Activated naive CD4-positive, alpha-beta T cell treated with anti-CD3 and anti-CD28 coated beads, Interleukin-2, amount 50 U/mL, for 16 hours (primary cell): ENCODE measurements at places on chromosomes 4 and X.

GRCh38 chr4:112766422-112766821 is 129.5 kb downstream of the LARP7 start:
- no peak for DNase-seq

DNA sequence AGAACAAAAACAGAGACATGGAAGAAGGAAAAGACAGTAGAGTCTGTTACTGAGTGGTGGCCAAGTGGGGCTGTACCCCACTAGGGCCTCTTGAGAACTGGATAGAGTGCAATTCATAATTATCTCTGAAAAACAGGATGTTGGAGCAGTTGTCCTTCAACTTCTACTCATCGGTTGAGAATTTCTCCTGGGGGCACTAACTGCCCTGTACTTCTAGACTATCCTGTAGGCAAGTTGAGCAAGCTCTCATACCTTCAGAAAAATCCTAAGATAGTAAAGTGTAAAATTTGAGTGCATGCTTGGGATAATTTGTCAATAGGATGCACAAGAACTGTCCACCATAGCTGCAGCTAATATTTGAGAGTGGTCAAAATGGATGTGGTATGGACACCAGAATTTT is 179.7 kb upstream of the CNKSR2 start:
- no peak for DNase-seq

DNA sequence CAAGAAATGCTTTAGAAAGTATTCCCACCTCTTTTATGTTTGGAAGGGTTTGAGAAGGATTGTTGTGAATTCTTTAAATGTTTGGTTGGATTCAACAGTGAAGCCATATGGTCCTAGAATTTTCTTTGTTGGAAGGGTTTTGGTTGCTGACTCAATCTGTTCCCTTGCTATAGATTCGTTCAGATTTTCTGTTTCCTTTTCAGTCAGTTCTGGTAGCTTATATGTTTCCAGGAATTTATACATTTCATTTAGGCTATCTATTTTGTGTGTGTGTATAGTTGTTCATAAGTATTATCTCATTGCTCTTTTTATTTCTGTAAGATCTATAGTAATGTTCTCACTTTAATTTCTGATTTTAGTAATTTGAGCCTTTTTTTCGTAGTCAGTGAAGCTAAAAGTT is 114.4 kb downstream of the MSN start:
- no peak for DNase-seq

DNA sequence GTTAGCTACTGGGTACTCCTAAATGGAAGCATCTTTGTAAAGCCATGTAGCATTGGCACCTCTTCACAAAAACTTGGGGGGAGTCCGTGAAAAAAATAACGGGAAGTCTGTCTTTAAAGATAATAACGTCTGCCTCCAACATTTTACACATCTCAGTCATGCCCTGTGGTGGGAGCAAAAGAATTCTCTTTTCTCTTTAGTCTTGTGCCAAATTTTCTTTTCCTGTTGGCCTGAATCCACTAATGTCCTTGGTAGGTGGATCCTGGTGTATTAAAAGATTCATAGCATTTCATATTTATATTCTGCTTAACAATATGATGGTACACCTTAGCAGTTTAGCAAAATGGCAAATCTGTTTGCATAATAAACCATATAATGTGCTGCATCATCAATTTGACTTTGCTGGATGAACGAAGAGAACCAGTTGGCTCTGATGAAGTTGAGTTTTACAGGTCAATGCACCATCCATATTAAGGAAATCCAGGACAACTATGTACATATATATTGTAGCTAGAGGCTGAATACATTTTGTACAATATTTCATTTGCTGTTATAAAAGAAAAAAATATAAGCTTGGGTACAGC is 746.4 kb upstream of the MAGEB2 start:
- no peak for DNase-seq

DNA sequence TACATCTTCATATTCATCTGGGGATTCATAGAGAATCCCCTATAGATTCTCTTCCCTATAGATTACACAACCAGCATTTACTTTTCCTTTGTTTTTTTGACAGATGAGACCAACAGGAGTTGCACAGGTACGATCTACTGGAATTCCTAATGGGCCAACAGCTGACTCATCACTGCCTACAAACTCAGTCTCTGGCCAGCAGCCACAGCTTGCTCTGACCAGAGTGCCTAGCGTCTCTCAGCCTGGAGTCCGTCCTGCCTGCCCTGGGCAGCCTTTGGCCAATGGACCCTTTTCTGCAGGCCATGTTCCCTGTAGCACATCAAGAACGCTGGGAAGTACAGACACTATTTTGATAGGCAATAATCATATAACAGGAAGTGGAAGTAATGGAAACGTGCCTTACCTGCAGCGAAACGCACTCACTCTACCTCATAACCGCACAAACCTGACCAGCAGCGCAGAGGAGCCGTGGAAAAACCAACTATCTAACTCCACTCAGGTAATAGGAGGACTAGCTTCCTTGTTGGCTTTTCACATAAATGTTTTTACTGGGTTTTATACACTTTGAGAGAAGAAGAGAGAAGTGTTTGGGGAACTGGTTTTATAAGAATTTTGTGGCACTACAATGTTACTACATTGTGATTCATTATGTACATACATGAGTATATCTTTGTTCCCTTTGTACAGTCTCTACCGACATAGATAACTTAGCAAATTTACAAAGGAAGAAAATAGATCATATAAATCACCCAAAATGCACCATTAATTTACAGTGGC is 137.2 kb downstream of the DIPK2B start:
- no peak for DNase-seq

DNA sequence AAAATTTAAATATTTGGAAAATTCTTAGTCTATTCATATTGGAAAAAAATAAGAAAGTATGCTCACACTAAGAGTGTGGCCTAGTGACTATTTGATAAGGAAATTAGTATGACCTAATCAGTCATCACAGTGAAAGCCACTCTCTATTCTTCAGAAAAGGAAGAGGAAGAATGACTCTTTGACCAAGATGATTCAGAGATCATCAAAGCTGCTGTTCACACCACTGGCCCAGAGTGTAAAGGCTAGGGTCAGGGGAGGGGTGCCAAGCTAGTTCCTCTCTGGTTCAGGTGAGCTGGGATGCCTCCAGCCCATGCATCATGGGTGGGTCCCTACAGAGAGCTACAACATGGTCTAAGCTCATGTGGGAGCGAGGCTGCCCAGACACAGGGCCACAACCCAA is 396.9 kb upstream of the NDST3 start:
- DNase-seq, result no peak

DNA sequence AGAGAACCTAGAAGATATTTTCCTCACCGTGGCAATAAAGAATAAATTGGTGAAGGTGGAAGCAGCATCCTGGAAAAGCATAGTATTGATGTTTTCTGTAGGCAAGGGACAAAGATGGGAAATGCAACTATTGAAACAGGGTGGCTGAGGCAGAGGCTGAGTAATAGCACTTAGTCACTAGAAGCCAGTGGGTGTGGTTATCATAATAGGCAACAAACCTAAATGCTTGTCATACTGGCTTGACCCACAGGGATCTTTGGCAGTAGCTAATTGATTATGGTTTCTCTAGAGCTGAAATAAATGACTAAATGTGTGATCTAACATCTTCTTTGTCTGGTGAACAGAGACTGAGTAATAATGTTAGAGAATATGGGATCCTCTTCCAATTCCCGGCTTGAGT is 353.6 kb upstream of the RPS6KA3 start:
- DNase-seq, result no peak

- DNase-seq, result no peak
Measured at GRCh38 chr4:173397604-173398003, 1.3 kb downstream of the SCRG1 start.

DNA sequence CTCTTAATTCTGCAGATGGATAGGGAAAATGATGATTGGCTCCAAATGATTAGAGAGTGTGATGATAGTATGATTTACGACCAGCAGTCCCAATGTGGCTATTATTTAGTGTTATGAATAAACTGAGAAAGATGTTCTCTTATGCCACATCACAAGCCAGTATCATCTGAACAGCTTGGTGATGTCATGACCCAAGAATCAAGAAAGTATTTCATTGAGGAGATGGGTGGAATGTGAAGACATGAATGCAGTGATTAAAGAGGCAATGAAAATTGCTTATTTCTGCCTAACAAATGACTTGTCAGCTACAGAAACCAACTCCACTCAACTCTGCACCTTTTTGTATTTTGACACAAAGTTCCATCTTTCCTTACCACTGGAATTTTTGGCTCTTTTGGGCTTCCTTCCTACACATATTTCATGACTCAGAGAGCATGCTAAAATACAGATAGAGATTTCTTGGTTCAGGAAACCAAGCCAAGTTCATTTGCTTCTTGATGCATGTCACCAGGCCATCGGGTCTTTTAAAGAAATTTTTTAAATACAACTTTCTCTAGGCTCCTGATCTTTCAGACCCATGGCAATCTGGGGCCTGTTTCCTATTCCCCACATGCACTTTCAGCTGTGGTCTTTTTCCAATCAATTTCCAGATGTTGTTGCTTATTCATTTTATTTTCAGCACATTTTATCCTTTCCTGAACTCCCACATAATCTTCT is 174.2 kb downstream of the HHIP start:
- no peak for DNase-seq

DNA sequence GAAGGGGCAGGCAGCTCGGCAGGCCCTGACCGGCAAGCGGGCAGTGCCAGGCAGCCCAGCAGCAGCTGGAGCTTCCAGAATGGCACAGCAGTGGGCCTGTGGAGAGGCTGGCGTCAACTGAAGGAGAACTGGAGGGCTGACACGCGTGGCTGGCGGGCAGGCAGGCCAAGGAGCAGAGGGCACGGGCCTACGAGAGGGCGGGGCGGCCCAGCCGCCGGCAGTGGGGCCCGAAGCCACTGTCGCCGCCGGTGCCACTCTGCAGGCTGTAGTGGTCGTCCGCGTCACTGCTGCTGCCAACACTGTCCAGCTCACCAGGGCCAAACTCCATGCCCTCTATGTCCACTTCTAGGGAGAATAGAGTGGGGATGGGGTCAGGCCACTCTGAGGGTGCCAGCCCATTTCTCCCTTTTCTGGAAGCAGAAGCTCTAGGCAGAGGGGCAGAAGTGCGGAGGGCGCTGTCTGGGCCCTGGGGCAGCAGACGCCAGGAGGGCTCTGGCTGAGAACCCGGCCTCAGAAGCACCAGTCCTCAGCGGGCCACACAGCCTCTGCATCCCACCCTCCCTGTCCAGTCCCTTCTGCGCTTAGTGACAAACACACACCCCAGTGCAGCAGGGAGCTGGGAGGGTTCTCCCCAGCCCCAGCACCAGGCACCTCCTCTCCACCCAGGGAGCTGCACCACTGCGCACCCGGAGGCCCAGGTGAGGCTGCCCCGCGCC is 8.6 kb upstream of the HAUS3 start:
- no peak for DNase-seq

- DNase-seq, result no peak
Measured at GRCh38 chr4:104210420-104210819, 284.3 kb downstream of the CXXC4 start.

DNA sequence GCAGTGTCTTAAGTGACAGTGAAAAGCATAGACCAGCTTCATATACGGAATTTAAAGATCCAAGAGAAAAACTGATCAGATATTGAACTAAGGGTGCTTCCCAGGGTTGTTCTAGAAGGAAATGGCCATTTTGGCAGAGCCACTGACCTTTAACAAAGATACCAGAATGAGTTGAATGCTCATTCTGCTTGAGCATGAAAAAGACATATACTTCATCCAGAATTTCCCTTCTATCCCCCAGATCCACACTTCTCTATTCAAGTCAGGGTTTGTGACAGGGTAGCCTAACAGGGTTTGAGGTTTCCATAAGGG is 45.6 kb upstream of the FAM9C start:
- DNase-seq, result no peak

DNA sequence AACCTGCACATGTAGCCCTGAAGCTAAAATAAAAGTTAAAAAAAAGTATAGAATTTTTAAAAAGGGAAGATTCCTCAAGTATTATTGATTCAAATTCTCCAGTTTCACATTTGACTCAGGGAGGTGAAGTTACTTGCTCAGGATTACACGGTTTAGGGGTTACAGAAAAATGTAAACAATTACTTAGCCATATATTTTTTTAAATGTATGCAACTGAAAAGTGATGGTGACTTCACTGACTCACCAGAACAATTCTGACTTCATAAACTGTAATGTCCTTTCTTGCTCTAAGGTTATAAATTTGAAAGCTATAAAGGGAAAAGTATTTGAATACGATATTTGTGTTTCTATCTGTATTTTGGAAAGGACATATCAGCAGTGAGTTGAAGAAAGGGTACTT is 371.2 kb downstream of the SPRY1 start:
- DNase-seq, result no peak

GRCh38 chr4:124529131-124529530 is 183.4 kb downstream of the ANKRD50 start:
- DNase-seq, result no peak

DNA sequence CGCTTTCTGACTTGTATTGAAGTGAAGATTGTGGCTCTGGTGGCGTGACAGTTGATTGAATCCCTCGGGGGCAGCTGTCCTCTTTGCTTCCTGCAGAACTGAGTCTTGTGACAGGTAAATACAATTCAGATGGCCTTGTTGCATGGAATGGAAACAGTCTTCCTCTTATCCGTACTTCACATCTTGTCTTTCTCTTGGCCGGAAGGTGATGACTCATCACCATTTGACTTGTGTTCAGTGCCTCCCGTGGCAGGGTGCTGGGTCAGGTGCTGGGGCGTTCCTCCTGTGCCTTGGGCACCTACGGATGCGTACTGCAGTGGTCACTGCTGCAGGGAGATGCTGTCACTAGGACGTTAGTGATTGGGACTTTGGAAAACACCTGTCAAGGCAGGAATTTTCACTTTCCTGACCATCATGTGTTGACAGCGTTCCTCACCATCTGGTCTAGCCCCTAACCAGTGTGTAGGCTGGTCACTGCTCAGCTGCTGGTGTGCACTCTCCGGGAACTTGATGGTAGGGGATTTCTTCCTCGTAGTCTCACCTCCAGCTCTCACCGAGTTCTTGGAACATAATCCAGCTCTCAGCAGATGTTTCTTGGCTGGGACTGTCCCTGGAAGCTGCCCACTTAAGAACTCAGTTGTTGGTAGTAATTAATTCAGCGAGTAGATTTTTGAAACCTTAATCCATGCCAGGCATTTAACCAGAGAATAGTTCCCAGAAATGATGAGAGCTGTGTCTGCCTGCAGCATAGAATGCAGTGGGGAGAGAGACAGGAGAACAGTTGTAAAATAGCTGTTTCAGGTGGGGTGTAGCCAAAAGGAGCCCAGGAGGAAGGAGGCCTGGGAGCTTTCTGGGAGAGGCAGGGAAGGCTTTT is 7.2 kb downstream of the TBC1D14 start:
- peak; percentile 40 for DNase-seq

DNA sequence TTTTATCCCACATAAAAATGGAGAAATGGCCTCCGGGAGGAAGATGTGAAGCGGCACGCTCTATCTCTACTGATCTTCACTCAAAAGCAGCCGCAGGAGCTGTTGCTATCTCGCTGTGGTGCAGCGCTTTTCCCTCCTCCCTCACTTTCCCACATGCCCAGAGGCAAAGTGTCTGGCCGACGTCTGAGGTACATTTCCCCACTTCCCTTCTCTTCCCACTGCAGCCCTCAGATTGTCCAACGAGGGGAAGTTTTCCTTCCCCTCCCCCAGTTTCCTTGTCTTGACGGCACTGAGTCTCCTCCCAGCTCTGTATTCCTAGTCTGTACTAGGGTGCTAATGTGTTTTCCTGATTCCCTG is 660 bp upstream of the COL25A1 start:
- no peak for DNase-seq
